ENCODE measurements at places on chromosomes 5 and 9.

DNA sequence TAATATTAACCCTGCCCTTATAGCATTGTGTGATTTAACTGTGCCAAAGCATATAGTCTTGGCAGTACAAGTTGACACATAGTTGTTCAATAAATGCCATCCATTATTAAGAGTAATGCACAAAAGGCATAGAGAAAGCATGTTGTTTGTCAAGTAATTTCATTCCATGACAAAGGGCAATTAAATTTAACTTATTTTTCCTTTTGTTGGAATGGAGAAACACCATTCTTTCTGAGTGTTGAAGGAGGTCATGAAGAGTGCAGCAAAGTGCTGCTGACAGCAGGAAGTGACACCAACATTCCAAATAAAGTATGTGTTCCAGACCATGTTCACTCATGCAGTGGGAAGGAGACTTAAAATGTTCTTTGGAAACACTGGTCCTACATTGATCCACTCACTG is 29.1 kb downstream of the ANKDD1B start:
- no peak for DNase-seq

GRCh38 chr5:171600741-171601265 is 181.4 kb downstream of the FGF18 start:
- no peak for DNase-seq

DNA sequence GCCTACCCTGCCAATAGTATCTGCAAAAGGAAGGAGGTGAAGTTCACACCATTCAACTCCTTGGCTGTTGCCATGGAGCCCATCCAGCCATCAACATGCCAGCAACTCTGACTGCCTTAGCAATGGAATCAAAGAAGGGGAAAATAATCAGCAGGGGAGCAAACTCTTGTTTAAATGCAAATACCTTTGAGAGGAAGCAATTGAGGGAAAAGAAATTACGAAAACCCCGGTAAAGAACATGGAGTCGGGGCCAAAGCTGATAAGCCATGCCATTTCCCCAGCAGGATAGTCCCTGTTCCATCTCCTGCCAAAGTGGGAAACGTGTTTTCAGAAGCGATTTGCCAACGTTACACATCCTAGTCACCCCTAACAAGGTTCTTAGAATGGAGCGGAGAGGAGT is 69.0 kb downstream of the MFAP3 start:
- no peak for DNase-seq

DNA sequence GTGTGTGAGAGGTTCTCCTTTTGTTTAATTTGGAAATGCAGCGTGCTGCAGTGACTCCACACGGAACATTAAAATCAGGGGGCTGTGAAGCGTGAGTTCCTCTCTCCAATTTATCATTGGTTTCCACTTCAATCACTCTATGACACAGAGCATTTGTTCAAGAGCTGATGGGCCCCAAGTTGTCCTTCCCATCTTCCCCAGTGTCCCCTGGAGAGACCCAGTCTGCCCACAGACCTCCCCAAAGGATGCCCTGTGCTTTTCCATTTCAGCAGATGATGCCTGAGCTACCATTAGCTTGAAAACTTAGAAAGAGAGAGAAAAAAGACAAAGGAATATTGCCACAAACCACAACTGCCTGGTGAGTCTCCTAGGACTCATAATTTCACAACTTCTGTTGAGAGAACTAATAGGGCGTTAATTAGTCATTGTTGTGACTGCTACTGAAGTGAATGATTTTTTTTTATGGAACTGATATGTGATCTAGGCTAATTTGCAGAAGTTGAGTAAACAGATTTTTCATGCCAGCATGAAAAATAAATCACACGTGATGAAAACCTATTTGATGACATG is 772.7 kb downstream of the SEMA5A start:
- DNase-seq = no peak

- no peak for DNase-seq
These were observed 1.3 kb downstream of the HAVCR2 start for GRCh38 chr5:157107508-157107907.

DNA sequence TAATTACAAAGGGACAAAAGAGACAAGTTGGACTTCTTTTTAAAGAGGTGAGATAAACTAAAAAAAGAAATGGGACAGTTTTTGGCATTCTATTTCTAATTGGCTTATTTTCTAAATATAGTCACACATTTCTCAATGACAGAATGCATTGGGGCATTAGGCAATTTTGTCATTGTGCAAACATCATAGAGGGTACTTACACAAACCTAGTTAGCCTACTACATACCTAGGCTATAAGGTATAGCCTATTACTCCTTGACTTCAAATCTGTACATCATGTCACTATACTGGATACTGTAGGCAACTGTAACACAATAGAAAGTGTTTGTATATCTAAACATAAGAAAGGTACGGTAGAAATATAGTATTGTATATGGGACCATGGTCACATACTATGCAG is 56.1 kb downstream of the LSM11 start:
- DNase-seq = no peak

- no peak for DNase-seq
These were observed 494.9 kb upstream of the MEF2C start for GRCh38 chr5:89377767-89378455.

Data from pancreas (tissue), 10 donors.